Naive thymus-derived CD8-positive, alpha-beta T cell (primary cell): ENCODE measurements at places on chromosomes 12 and 14.

GRCh38 chr14:52446355-52446754 lies 106.0 kb downstream of the TXNDC16 start:
- no peak for DNase-seq

GRCh38 chr12:61282790-61283575 lies 977.2 kb upstream of the USP15 start:
- no peak for DNase-seq

GRCh38 chr12:3792623-3793288 lies 39.8 kb upstream of the CRACR2A start:
- DNase-seq, result no peak

GRCh38 chr12:14952299-14952921 lies 9.0 kb downstream of the ARHGDIB start:
- peak; percentile 84 for DNase-seq

- DNase-seq, result no peak
These were observed 38.3 kb downstream of the SLC6A15 start for GRCh38 chr12:84874125-84874824.

- no peak for DNase-seq
These were observed 60.6 kb downstream of the FBXL14 start for GRCh38 chr12:1533602-1534304.

DNA sequence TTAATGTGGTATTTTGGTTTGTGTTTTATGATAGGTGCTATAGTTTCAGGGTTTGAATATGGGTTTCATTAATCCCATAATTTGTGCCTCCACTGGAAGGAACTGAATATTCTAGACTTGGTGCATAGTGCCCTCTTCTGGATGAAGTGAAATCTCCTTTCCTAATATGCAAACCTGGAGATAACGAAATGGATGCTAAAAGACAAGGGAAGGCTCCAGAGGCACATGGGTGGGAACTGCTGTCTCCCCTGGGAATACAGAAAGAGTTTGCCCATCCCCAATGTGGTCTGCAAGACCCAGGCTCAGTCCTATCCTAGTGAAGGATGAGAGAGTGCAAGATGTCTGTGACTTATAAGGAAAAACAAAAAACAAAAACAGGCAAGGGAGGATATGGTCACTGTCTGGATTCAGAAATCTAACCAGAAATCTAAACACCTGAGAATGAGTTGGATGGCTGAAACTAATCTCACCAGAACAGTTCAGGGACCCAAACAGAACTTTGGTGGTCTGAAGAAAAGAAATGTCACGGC lies 142.3 kb upstream of the TMPO start:
- no peak for DNase-seq

- no peak for DNase-seq
These were observed 361.3 kb downstream of the TMEM121 start for GRCh38 chr14:105887692-105888091.

DNA sequence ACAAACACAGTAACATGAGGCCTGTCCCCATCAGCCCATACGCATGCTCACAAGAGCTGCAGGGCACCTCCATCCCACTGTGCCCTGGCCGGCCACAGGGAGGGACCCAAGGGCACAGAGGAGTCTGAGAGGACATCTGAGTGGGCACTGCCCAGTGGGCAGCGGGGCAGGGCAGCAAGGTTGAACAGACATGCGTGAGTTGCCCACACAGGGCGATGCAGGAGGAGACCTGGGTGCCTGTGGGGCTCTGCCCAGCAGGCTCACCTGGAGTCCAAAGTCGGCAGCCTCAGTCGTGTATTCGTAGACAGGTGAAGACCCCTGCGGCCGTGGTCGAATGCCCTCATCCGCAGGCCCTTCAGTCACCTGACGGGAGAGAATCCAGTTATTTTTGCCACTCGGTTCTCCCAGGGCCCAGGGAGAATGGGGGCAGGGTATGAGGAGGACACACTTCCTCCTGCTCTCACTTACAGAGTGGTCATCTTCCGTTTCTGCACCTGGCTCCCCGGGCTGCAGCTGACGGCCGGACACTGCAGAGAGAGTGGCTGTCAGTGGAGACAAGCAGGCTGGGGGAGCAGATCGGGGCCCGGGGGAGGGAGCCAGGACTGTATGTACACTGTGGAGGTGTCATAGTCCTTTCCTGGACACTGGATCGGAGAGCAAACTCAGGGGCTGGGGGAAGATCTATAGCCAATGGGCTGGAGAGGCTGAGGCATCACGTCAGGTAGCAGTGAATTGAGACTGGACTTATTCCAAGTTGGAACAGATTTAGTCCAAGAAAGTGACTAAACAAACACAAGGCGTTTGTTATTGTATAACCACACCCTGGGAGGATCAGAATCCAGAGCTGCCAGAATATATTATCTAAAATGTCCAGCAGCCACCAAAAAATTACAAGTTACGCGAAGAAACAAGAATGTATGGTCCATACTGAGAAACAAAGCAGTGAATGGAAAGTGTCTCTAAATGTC lies 20.7 kb downstream of the AHNAK2 start:
- DNase-seq, result no peak

DNA sequence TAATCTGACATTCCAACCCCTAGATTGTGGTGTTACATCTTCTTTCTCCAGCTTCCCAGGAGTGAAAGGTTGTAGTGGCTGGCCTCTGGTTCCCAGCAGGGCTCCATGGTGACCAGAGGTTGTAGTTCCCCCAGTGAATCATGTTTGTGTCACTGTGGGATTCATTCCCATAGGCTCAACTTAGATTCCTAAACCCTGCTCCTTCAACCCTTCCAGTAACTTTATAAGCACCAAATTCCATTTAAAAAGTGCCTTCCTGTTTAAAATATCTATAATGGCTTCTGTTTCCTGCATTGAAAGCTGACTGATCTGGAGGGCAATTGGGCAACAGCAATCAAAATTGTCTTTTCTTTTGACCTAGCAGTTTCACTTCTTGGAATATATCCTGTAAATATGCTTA lies 40.5 kb upstream of the TBC1D15 start:
- no peak for DNase-seq

- DNase-seq, result no peak
These were observed 16.4 kb downstream of the BAG5 start for GRCh38 chr14:103545915-103546651.

DNA sequence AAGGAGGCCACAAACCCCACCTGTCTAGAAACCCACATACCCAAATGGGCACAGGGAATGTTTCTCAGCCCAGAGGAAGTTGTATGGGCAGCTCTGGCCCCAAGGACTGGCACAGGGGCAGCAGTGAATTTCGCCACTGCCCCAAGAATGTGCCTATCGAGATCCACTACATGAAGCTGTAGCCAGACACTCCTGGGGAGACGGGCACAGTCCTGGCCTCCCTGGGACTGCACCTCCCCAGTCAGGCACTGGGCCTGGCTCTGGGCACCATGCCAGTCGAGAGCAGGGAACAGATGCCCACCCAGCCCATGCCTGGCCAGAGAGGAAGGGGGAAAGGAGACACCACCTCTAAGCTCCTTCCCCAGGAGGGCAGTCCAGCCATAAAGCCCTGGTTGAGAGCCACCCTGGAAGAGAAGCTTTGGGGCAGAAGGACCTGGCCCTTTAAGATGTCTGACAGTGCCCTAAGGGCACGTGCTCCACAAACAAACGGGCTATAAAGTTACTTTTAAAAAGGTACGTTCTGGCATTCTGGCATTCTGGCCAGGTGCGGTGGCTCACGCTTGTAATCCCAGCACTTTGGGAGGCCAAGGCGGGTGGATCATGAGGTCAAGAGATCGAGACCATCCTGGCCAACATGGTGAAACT lies 8.4 kb downstream of the ADCY6 start:
- no peak for DNase-seq

GRCh38 chr14:62914025-62914424 lies 131.2 kb downstream of the KCNH5 start:
- DNase-seq, result no peak

DNA sequence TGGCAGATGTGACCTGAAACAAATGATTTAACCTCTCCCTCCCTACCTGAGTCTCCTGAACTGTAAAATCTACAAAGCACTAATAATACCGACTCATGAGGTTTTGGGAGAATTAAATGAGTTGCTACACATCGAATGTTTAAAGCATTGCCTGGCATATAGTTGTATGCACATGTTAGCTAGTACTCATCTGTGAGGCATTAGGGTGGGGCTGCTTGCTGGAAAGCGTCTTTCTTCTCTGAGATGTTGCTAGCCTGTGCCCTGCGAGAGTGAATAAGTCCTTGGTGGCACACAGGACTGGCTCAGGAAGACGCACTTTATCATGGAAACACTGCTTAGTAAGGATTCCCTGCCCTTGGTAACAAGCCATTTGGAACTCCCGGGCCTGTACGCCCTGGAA lies 6.1 kb downstream of the RAPGEF3 start:
- DNase-seq, result no peak

DNA sequence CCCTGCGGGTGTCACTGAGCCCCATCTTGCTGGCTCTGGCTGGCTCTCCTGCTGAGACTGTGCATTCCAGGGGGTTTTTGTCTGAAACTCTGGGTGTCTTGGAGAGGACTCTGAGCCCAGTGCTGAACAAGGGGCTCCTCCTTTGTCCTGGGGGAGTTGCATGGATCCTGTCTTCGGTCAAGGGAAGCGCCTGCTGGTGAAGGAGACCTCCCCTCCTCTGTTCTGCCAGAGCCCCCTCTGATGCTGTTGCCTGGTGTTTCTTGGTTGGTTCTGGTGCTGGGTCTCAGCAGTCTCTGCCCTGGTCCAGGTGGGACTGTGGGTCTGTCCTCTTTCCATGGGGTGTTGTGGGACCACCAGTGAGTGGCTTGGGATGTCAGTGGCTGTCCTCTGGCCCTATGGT lies 380.9 kb downstream of the TMEM121 start:
- DNase-seq, result no peak

DNA sequence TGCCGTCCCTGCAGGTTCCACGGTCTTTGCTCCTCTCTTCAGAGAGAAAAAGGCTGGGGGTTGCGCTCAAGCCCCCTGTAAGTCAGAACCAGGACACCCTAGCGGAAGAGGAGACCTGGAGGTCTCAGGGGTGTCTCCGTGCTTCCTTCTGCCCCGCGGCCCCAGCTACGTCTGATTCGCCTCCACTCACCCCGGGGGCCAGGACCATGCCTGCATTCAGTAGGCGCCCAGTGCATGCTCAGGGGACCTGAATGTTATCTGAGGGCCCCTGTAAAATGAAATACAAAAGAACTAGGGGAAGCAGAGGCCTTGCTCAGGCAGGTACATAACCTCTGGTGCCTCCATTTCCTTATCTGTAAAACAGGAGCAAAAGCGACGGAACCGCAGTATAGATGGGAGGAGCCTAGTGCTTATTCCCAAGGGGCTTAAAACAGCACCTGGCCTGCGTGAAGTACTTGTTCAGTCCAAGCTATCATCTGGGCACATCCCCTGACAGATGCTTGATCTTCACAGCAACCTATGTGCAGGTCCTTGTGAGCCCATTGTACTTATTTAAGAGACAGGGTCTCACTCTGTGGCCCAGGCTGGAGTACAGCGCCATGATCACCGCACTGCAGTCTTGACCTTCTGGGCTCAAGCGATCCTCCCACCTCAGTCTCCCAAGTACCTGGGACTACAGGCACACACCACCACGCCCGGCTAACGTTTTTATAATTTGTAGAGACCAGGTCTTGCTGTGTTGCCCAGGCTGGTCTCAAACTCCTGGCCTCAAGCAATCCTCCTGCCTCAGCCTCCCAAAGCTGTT lies 110.3 kb upstream of the NCOR2 start:
- DNase-seq, result no peak

- no peak for DNase-seq
These were observed 168.5 kb downstream of the NAV3 start for GRCh38 chr12:77999074-77999715.

DNA sequence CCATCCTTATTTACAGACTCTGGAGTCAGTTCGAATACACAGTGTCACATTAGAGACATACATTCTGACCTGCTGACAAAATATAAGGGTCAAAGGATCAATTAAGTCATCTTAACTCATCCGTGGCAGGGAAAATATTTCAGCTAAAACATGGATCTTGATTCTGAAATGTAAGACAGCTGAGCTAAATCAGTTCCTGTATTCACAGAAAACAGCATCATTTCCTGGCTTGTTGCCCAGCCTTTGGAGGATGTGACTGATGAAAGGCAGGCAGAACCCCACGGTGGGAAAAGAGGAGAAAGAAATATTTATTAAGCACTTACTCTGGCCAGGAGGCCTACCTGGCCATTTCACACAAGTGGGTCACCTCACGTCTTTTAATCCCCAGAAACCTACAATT lies 101.9 kb downstream of the GAS2L3 start:
- no peak for DNase-seq

- peak; percentile 30 for DNase-seq
These were observed 104.7 kb downstream of the RFLNA start for GRCh38 chr12:124399622-124400021.

DNA sequence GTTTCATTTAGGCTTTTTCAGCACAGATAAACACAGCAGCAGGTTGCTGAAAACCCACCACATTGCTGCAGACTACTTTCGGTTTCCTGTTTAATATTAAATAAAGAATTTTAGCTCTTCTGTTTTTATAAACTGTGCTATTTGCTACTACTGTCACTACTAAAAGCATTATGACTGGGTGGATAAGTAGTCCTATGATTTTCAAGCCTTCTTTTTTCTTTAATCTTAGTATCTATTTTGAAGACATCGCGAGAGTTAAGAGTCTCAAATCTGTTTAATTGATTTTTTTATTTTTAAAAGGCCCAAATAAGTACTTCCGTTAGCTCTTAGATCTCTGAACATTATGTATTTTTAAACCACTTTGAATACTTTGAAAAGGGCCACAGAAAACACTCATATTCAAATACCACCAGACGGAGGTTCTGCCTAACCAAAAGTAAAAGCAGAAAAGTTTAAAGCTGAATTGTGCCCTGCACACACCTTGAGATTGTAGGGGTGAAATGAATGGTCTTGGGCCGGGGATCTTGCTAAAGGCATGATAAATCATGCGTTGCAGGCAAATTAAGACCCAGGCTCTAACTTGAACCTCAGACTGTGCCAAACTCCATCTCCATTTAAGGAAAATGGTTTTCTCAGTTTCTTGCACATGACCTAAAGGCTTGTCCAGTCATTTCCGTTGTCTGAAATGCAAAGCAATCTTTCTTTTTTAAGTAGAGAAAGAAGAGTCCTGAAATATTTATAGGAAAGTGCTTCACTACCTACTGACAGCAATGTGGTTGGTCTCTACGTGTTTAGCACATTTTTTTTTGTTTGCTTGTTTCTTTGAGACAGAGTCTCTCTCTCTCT lies 13.6 kb upstream of the FOXN3 start:
- DNase-seq, result peak; percentile 6

- DNase-seq, result no peak
These were observed 35.5 kb upstream of the PRPF39 start for GRCh38 chr14:45048385-45048784.

DNA sequence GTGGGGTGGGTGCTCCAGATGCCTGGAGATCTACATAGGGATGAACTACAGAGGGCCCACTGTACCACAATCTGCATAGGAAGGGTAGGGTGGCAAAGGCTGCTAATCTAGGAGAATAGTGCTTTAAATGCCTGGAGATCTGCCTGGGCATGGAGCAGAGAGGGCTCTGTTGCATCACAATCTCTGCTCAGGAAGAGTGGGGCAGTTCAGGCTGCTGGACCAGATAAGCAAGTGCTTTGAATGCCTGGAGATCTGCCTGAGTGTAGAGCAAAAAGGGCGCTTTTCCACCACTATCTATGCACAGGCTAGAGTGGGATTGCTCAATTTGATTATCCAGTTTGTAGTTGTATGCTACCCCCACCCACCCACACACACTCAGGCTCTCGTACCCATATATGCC lies 886.3 kb upstream of the SEL1L start:
- no peak for DNase-seq
